ENCODE measurements at places on chromosomes 2 and 18.

GRCh38 chr2:8566155-8566670, 115.6 kb upstream of the ID2 start:
- no peak for DNase-seq

DNA sequence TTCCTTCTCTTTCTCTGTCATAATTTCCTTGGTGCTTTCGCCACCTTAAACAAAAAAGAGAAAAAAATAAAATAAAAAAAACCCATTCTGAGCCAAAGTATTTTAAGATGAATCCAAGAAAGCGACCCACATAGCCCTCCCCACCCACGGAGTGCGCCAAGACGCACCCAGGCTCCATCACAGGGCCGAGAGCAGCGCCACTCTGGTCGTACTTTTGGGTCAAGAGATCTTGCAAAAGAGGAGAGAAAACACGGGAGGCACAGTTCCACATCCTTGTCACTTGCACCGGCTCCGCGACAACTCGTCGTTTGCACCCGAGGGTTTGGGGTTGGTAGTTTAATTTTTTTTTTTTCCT, 1.8 kb upstream of the SP9 start:
- no peak for DNase-seq

GRCh38 chr2:117195381-117195780, 619.1 kb upstream of the DDX18 start:
- no peak for DNase-seq

GRCh38 chr2:43323857-43324256, 97.5 kb upstream of the ZFP36L2 start:
- no peak for DNase-seq

DNA sequence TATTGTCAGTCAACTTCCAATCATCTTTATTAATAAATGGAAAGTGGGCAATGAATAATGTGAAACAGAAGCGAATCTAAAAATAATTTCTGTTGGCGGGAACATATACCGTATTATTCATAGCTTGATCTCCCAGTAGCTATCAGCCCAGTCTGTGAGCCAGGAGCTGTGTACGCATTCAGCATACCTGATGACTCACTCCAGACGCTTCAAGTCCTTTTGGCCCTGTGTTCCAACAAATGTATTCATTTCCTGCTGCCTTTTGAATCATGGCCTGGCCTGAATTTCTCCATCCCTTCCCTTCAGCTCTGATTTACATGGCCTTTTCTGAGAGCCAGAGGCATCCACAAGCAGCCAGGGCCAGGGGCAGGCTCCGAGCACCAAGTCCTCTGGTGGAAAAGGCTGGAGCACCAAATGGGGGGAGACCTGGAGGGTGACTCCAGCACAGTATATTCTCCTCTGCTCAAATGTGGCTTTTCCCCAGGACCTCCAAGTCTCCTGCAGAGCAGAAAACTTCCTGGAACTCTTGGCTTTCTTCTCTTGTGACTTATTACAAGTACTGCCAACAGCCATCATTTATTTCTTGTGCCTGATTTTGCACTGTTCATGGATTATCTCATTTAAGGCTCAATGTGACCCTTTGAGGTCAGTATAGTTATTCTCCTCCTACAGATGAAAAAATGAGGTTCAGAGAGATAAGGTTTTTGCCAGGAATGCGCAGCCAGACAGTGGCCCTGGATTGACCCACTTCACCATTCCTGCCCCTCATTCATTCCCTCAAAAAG, 108.7 kb downstream of the EN1 start:
- DNase-seq = no peak

DNA sequence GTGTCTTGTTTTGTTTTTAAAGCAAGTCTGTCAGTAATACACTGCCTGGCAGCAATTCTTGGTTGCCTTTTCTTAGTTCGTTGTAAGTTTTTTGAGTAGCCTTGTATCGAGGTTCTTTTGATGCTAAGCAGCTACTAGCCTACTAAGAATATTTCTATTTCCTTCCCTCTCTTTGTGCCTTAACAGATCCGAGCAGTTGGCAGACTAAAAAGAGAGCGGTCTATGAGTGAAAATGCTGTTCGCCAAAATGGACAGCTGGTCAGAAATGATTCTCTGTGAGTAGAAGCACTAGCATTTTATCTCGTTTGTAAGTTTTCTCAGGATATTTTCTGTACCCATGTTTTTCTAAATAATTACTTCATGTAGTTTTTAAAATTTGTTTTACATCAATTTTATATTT, 15.1 kb downstream of the MFF start:
- DNase-seq = no peak

DNA sequence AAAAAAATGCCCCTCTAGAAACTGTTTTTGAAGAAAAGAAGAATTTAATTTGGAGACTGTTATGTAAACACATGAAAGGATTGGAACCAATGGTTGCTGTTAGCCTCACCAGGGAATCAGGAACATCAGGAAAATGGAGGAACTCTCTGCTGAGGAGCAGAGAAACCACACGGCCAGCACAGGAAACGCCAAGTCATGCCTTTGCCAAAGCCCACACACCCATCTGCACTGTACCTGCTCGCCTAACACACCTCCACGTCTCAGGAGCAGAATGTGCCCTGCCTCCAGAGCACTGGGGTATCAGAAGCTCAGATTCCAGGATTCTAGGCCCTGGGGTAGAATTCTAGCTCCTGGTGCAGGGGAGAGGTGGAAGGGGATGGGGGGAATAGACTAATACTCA, 9.8 kb upstream of the SCYGR1 start:
- DNase-seq = no peak

GRCh38 chr2:120415728-120416509, 70.0 kb downstream of the INHBB start:
- DNase-seq = no peak

DNA sequence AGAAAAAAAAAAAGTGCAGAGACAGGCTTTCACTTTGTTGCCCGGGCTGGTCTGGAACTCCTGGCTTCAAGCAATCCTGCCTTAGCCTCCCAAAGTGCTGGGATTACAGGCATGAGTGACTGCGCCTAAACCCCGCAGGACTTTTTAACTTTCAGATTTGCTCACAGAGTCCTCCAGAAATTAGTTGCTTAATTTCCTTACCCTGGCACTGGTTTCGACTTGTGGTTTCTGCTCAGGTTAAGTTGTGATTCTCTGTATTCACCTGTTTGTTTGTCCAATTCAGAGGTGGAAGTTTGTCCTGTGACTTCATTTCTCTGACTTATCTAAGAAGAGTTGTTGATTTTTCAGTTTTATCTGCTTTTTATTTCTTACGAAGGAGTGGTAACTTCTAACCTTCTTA, 238.1 kb downstream of the TMEM182 start:
- no peak for DNase-seq

DNA sequence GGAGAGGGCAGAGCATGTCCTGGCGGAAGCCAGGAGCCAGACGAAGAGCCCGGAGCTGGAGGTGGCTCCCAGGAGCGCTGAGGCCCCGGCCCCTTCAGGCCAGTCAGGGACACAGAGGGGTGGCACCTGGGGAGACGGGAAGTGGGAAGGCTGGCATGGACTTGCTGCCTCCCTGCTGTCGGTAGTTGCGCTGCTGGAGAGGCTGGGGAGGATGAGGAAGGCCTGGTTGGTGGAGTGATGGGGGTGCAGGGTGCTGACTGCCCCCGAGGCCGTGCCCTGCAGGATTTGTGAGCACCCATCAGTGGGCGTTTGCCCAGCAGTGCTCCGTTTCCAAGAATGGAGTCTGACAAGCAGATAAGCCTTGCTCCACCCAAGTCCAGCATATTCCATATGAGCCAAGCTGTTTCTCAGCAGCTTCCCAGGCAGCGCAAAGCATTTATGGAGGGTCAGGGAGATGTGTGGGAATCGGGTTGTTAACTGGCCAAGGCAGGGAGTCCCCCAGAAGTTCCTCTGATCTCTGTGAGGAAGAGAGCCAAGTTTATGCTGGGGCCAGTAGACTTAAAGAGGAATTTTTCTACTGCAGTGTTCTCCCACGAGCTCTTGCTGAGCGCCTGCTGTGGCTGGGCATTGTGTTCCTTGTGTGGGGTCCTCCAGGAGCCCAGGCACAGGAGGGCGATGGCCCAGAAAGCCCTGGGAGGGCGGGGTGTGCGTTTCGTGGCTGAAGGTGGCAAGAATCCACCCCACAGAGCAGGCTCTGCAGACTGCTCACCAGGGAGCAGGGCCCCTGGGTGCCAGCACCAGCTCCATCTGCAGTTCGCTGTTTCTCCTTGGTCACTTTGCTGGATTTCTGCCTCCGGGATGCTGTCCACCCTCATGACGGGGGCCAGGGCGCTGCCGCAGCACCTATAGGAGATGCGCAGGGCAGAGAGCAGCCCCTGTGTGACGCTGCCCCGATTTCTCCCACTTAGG, 250.2 kb downstream of the ALPK2 start:
- no peak for DNase-seq

DNA sequence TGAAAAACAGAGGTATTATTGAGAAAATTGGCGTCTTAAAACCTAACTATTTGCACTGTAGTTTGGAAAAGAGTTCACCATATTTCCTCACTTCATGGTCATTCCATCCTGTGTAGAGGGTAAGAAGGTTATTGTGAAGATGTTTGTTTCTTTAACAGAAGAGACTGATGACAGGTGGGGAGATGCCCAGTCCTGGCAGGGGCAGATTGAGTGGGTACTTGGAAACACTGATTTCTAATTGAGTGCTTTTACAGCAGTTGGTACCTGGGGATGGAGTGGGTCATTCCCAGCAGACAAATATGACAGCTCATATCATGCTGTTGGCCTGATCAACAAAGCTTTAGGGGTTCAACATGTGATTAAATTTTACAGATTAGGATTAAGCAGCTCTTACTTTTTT, 67.5 kb downstream of the MYOM1 start:
- no peak for DNase-seq

DNA sequence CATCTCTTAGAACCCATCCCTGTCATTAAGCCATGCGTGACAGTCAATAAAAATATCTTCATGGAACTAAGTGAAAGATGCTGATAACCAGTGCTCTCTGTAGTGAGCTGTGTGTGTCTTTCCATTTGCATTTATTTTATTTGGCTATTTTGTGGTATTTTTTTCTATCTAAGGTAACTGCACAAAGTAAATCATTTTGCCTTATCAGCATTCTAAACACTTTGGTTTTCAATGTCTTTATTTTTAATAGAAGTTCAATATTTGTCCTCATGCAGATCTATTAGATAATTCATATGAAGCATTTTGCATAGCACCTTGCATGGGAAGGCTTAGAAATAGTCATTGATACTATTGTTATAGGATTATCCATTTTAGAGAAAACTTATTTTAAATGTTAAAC, 163.6 kb upstream of the TANK start:
- DNase-seq = no peak

DNA sequence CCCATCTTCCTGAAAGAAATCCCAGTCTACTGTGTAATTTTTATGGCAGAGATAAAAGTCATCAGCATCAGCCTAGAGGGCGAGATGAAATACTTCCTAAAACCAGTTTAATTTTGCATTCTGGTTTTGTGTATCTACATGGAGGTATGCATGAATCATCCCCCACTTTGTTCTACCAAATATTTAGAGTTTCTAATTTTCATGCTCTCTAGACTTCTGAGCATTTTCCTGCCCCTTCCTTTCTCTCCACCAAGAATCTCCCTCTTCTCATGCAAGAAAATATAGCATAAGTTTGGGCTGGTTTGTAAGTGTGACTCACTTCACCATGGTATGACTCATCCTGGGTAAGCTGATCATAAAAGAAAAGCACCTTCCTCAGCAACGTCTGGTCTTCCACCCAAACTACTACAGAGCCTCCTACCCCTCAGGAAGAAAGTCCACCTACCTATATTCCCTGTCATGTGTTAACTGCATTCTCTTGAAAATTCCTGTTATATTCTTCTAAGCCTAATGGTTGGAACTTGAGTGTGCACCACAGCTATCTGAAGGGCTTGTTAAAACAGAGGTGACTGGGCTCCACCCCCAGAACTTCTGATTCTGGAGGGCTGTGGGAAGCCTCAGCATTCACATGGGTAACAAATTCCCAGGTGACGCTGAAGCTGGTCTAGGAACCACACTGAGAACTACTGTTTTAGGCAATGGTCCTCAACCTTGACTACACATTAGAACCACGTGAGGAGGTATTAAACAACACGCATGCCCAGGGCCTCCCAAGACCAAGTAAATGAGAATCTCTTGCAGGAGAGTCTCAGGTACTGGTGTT, 37.4 kb upstream of the RAPGEF4 start:
- DNase-seq = peak; percentile 34

DNA sequence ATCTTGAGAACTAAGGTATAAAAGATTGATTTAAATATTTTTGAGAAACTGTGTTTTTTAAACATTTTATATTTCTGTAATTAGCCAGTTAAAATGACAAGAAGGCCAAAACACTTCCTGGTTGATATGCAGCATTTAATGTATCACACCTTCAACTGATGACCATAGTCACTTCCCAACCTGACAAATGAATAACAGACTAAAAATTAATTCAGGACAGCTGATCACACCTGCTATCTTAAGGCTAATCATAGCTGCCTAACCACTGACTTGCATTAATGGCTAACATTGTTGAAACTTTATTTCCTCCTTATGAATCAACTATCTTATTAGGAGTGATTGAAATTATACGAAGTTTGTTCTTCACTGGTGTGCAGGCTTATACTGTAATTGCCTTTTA, 125.8 kb upstream of the MSTN start:
- DNase-seq = no peak

DNA sequence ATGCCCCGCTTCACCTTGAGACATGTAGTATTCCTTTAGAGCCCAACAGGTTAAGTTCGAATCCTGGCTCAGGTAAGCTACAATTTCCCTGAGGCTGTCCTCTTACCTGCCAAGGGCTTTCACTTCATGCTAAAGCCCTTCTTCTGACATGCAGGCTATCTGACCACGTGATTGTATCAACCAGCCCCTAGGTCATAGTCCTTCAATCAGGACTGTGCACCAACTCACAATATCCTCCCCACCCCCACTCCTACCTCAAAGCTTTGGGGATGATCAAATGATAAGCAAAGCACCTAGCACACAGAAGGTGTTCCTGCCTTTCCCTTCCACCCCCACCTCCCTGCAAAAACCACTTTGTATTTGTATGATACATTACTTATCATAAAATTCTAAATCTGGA, 78.9 kb downstream of the AAK1 start:
- no peak for DNase-seq

DNA sequence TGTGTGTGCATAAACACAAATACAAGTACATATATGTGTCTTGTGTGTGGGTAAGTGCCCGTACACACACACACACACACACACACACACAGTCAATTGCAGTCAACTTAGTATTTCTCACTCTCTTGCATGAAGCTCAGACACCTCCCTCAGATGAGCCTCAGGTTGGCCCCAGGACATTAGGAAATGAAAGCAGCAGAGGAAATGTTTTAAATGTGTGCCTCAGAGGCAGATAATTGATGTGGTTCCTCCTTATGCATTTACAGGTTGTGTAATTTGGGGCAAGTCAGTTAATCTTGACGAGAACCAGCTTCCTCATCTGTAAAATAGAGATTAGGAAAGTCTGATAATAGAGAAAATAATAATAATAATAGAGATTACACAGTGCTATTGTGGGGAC, 814.0 kb upstream of the ID2 start:
- no peak for DNase-seq

- DNase-seq = no peak
These were observed 12.4 kb downstream of the HS6ST1 start for GRCh38 chr2:128306081-128306930.

- no peak for DNase-seq
These were observed 602.6 kb upstream of the VRK2 start for GRCh38 chr2:57443973-57444521.

- DNase-seq = no peak
These were observed 77.5 kb upstream of the TTC21B start for GRCh38 chr2:166031054-166031453.
